Activated gamma-delta T cell (primary cell): ENCODE measurements at places on chromosomes 16 and 17.

DNA sequence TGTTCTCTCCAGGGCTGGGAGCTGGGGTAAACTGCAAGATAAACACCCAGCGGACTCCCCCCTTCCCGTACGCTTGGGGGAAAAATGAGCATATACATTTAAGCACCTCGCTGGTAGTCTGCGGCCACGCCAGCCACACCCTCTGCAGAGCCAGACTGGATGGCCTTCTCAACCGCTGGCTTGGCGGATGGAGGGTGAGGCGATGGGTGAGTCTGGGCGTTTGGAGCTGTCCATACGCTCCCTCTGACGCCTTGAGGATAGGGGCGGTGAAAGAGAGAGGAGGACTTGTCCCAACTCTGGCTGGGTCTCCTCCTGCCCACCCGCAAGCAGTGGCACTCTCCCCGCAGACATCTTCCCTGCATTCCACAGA is 1.0 kb downstream of the ITGA3 start:
- DNase-seq = no peak

DNA sequence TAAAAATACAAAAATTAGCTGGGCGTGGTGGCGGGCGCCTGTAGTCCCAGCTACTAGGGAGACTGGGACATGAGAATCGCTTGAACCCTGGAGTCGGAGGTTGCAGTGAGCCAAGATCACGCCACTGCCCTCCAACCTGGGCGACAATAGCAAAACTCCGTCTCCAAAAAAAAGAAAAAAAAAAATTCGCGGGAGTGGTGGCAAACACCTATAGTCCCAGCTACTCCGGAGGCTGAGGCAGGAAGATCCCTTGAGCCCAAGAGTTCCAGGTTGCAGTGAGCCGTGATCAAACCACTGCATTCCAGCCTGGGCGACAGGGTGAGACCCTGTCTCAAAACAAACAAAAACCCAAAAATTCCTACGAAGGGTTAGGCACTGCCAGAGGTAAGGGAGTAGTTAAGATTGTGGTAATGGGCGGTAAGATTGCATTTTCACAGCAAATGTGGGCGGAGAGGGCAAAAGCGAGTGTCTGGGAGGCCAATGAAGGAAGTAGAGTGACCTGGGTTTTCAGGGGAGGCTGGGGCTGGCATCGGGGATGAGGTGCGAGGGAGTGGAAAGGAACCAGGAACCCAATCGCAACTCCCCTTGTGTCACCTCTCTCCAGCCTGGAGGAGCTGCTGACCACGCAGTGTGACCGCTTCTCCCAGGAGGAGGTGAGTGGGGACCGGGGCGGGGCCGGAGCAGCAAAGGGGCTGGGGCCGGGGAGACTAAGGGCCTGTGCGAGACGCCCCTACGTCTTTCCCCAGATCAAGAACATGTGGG is 2.6 kb downstream of the MYL11 start:
- no peak for DNase-seq

GRCh38 chr17:75504347-75505151 is 10.8 kb downstream of the CASKIN2 start:
- no peak for DNase-seq

GRCh38 chr16:80028581-80029380 is 428.2 kb upstream of the MAF start:
- no peak for DNase-seq

GRCh38 chr17:49910094-49910857 is 58.7 kb upstream of the DLX4 start:
- DNase-seq = no peak

GRCh38 chr16:54417384-54417783 is 130.8 kb upstream of the IRX3 start:
- no peak for DNase-seq

GRCh38 chr17:42101513-42102292 is 3.4 kb upstream of the ZNF385C start:
- DNase-seq = no peak

GRCh38 chr17:72424505-72425117 is 303.8 kb downstream of the SOX9 start:
- DNase-seq = no peak

DNA sequence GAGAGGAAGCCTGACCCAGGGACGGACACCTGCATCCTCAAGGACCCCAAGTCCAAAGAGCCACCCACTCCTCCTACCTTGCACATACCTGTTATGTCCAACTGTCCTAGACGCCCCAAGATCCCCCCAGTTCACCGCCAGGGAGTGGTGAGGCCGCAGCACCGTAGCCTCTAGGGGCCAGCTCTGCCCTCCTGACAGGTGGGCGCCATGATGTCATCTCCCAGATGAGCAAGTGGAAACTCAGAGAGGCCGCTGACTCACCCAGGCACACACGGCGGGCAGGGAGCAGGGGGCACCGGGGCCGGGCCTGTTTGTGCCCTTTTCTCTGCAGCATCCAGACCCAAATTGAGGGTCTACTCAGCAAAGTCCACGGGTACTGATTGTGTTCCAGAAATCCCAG is 4.8 kb upstream of the ZNF469 start:
- DNase-seq = no peak

GRCh38 chr17:57277923-57278604 is 21.7 kb downstream of the MSI2 start:
- DNase-seq = no peak

DNA sequence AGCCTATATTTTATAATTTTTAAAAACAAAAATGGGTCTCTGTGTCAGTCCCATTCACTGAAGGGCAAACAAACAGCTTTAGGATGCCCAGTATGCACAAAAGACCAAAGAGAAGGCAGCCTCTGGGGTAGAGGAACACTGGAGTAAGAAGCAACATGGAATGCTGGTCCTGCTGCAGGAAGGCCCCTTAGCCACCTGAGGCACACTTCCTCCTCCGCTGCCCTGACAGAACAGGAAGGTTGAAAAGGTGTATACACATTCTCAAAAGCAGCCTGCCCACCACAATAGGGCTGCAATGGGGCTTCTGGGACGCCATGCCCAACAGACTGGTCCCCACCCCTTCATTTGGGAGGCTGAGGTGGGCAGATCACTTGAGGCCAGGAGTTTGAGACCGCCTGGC is 19.5 kb downstream of the TOM1L2 start:
- no peak for DNase-seq

- no peak for DNase-seq
Observed at GRCh38 chr17:1640329-1641064, 5.0 kb downstream of the SCARF1 start.

GRCh38 chr16:87947356-87948118 is 3.7 kb upstream of the BANP start:
- DNase-seq = no peak

DNA sequence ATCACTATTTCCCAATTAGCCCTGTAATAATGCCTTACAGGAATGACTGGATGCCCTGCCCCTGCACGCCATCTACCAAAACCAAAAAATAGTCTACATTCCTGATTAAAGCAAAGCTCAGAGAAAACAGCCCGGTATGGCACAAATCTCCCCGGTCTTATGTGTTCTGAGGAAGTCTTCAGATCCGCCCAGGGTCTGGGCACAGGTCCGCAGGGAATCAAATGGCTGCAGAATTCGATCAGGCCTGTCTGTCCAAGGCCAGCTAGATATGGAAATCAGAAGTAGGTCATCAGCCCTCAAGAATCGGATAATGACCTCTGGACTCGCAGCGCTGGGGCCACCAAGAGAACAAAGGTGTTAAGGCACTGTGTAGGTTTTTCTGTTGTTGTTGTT is 171.0 kb downstream of the ZFHX3 start:
- DNase-seq = no peak

- no peak for DNase-seq
Observed at GRCh38 chr16:50957056-50957455, 194.0 kb downstream of the SALL1 start.

DNA sequence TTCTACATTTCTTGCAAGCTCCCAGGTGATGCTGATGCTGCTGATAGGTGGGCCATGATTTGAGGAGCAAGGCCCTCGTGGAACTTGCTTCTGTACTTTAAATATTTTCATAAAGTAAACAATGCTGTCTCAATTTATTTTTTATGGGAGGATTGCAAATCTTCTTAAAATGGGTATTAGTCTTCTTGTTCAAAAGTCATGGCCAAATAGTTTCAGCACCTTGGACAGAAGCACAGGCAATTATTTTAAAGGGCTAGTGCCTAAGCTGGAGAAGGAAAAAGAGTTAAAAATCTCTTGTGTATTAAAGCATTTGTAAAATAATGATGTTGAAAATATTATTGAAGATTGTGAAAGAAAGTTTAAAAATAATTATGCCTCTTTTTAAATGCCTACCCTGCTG is 50.5 kb downstream of the GPR139 start:
- no peak for DNase-seq

DNA sequence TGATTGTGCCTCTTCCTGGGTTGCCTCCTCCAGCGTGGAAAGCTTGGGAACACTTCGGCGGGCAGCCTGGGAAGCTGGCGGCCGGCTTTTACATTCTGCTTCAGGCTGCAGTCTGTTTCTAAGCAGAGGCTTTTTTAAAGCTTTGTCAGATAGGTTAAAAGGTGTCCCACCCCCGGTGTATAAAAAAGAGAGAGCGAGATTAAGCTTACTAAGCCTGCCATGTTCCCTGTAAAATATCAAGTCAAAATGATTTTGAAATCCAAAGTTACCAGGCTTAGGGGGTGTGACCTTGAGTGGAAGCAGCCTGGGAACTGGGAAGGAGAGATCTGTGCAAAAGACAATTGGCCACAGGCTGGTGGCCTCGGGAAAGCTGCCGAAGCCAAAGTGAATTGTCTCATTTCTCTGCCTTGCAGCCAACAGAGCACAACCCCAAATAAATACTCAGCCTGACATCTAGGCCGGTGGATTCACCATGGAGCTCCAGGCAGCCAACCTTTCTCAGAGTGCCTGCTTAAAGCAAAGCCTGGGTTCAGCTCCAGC is 254.5 kb downstream of the FTO start:
- DNase-seq = no peak

DNA sequence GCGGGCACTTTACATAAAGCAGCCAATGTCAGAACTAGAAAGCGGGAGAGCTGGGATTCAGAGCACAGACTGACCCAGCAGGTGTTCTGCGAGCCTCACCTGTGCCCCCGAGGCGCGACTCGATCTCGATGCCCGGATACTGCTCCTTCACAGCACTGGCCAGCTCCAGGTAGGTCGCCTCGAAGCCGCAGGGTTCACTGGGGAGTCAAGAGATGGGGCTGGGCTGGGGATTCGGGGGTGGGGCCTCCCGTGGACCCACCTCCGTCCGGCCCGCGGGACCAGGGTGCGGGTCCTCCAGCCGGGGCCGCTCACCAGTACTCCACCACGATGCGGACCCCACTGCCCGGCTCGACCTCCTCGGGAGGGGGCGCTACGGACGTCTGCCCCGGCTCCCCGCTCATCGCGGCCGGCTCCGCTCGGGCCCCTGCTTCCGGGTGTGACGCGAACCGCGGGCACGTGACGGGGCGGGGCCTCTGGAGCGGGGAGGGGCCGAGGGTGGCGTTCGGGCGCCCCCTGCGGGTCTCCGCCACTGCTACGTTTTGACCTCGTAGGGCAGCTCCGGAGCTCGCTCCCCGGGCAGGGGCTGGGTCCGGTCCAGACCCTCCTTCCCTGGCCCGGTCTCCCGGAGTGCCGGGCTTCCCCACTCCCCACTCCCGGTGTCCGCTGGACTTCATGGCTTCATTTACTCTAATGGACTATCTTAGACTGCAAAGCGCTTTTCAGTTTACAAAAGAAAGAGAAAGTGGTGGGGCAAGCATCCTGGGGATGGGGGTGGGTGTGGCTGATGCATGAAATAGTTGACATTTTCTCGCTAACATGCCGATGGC is at the start of gene MIEN1:
MIEN1 (minus strand) TSS at position 438 of the 827 bp plus-strand sequence; CDS start at position 401, 37 bp downstream.
- DNase-seq = peak; percentile 89

- no peak for DNase-seq
Observed at GRCh38 chr17:79914813-79915740, 75.8 kb upstream of the CBX4 start.

GRCh38 chr16:51049678-51050376 is 101.2 kb downstream of the SALL1 start:
- no peak for DNase-seq

DNA sequence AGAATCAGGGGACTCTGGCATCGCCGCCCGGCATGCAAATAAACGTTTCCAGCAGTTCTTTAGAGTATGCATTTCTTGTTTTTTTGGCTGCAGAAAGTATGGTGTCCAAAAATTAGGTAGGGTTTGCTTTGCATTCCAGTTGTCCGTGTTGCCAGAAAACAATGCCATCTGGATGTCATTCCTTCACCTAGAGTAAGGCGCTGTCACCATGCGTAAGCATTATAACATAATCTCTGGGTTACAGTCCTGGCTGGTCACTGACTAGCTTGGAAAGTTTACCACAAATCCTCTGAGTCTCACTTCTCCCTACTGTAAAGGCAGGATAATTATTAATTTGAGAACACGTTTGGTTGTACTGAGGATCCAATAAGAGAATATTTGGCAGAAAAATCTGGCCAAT is 457.7 kb downstream of the XYLT1 start:
- DNase-seq = no peak

GRCh38 chr17:2244545-2245525 is 58.8 kb downstream of the SMG6 start:
- peak; percentile 42 for DNase-seq

GRCh38 chr17:82049521-82049971 is 2.1 kb downstream of the RFNG start:
- DNase-seq = no peak

DNA sequence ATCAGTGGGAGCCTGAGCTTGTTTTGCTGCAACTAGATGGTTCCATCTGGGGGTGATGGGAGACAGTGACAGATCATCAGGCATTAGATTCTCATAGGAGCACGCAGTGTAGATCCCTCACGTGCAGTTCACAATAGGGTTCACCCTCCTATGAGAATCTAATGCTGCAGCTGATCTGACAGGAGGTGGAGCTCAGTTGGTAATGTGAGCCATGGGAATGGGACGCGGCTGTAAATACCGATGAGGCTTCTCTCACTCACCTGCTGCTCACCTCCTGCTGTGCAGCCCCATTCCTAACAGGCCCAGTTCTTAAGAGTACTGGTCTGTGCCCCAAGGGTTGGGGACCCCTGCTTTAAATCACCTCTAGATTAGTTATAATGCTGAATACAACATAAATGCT is 137.5 kb upstream of the PLEKHM1 start:
- DNase-seq = no peak
